Transverse colon (tissue), 4 donors: ENCODE measurements at places on chromosomes 7 and 10.

- DNase-seq, result no peak
Observed at GRCh38 chr7:41573015-41573414, 129.9 kb downstream of the INHBA start.

DNA sequence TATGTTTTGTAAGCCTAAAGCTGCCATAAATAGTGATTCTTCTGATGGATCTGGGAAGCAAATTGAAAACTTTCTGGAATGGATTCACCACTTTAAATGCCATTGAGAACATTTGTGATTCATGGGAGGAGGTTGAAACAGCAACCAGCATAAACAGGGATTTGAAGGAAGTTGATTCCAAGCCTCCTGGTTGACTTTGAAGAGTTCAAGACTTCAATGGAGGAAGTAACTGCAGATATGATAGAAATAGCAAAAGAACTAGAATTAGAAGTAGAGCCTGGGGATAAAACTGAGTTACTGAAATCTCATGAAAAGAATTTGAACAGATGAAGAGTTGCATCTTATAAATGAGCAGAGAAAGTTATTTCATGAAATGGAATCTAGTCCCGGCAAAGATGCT is 99.2 kb downstream of the LRRC4 start:
- DNase-seq, result no peak

DNA sequence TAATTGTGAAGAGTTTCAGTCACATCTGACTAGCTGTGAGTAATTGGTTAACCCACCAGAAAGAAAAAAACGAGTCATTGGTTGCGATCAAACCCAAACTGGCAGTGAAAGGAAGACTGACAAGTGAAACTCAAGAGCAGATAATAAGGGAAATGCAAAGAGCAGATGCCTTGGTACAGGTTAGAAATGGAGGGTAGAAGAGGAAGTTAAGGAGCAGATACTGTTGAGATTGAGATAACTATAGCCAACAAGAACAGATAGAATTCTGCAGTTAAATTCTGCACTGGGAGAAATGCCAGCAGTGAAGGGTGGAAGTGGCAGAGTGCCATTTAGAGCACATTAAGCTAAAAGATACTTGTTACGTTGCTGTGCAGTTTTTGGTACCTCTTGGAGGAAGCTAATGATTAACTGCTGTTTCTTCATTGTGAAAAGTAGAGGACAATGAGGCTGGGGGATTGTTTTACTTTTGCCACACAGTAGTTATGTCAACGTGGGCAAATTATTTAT is 65.8 kb downstream of the CDK13 start:
- DNase-seq, result peak; percentile 31

DNA sequence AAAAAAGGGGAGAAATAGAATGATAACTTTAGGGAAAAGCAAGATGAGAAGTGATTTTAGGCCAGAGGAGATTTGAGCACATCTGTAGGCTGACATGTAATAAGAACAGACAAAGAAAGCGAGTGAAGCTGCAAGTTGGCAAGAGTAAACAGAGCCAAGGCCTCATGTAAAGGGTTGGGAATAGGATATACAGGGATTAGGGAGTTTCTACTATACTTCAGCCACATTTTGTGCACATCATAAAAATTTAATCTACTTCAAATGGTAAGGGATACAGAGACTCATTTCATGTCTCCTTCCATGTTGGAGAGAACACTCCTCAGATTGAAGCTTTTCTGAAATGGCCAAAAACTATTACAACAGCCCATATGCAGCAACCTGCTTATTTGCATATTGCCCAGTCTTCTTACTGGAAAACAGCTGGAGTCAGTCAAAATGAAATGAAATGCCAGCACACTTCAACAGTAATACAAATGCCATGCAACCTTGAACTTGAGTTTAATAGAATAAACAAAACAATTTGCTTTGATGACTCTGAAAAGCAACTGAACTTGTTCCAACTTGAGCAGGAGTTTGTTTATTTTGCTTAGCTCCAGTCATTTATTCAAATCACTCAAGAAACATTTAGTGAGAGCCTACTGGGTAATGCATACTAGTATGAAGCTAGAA is 49.9 kb downstream of the NRCAM start:
- no peak for DNase-seq

DNA sequence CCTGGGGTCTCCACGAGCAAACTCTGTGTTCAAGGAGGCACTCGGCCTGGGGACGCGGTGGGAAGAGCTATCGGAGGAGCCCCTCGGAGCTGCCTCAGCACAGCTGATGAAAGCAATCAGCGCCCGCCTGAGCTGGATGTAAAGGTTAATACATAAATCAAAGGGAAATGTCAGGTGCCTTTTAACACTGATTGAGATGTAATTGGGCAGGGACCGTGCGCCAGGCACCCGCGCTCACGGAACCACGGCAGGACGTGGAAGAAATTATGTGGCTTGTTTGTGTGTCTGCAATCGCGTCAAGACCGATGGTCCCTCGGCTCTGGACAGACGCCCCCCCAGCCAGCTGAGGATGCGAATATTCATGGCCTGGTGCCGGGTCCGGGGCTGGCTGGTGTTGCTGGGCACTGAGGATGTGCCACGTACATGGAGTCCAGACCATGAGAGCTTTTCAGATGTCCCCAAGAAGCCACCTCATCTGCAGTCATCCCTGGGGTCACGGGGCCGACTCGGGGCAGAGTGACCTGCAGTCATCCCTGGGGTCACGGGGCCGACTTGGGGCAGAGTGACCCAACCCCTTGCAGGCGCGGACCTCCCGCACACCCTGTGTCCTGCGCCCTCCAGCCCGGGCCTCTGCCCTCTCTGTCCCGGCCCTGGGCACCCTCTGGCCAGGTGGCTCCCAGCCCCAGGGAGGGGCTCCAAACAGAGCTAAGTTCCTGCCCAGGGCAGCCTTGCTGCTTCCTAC is 15.6 kb downstream of the FOXL3 start:
- DNase-seq, result no peak

GRCh38 chr10:72375173-72375572 is 20.5 kb upstream of the DNAJB12 start:
- DNase-seq, result no peak

DNA sequence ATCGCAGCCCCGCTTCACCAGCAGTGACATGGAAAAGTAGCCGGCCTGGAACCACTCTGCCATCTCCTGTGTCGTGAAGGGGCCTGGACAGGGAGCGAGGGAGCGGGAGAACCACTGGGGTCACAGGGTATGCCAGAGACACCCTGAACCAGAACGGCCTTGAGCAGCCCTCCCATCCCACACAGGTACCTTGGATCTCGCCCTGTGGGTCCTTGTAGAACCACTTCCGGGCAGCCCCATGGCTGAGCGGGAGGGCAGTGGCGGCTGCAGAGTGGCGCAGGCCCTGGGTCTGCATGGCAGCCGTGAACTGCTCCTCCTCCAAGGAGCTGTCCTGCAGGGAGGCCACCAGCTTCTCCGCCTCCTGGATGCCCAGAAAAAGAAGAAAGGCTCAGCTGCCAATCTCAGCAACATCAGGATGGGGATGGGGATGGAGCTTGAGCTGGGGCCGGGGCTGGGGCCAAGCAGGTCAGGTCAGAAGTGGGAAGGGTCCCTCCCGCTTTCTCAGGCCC is 9.5 kb downstream of the GIGYF1 start:
- no peak for DNase-seq

DNA sequence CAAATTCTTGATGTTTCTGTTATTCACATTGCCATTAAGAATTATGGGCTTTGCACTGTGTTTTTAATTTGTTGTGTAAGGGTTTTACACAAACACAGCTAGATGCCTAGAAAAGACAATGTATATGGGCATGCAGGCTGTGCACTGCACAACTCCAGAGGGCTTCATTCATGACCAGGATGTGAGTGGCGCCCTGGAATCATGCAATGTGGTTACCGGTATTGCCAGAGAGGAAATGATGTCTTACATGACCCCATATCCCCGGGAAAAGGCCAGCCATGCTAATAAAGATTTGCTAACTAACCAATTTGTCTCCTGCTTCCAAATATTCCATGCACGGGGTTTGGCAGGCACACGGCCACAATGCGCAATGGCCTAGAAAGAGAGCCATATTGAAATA is 16.9 kb downstream of the KCNMA1 start:
- no peak for DNase-seq

DNA sequence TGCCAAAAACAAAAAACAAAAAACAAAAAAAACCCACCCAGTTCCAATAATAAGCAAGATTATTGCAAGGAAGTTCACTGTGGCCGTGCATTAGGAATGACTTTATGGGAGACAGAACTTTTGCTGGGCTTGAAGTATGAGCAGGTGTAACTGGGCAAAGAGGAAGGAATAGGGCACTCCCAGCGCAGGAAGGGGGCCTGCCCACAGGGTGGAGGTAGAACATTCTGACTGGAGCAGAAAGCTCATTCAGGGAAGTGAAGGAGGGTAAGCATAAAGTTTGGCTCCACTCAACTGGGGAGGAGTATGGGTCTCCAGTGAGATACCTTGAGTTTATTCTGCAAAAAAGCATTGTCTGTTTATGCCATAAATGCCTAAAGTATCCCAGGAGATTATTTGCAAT is 42.1 kb upstream of the WIPF3 start:
- peak; percentile 17 for DNase-seq

- DNase-seq, result no peak
Observed at GRCh38 chr7:83517035-83517700, 131.8 kb downstream of the SEMA3E start.

DNA sequence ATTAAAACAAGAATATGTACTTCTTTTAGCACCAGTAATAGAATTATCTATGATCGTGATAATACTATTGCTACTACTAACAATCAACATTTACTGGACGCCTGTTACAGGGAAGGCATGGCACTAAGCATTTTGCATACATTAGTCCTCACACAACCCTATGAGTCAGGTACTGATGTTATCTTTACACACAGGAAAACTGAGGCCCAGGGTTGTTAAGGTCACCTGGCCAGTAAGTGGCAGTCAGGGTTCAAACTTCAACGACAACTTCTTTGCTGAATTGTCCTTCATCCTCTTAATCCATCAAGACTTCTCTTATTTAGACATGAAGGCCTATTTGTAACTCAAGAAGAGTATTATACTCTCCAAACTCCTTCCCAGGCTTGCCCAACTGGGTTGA is 41.9 kb upstream of the ACSL5 start:
- DNase-seq, result no peak

- DNase-seq, result peak; percentile 6
Observed at GRCh38 chr10:663831-664251, 25.6 kb downstream of the DIP2C start.

DNA sequence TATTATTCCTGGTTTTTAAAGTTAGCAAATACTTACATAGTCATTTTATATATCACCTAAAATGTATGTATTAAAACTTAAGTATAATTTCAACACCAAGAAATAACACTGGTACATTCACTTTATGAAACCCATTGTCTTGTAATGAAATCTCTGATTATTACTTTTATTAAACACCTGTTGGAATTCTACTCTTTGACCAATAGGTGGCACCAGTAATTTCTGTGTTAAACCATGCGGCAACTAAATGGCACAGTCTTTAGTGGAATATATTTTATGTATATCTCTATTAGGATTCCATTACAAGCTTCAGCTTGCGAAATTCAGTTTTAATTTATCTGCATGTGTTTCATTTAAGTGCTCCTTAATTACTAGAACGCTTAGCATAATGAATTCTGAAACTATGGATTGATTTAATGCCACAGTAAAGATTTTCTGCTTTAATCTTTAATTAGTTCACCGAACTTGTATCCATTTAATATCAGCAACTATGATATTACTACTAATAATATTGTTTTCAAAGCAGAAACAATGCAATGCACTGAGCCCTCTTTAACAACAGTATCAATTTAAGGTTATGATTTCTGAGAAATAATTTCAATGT is 181.3 kb downstream of the MAGI2 start:
- DNase-seq, result no peak
